AG20443 (cell line): ENCODE measurements at places on chromosomes 7 and 10.

- no peak for DNase-seq
Observed at GRCh38 chr10:299969-300368, 164.7 kb downstream of the ZMYND11 start.

- no peak for DNase-seq
Observed at GRCh38 chr10:67036808-67037207, 111.0 kb downstream of the LRRTM3 start.

- peak; percentile 96 for DNase-seq
Observed at GRCh38 chr7:151754142-151754590, 122.7 kb downstream of the PRKAG2 start.

- DNase-seq = no peak
Observed at GRCh38 chr7:132429181-132429580, 147.1 kb downstream of the PLXNA4 start.

GRCh38 chr10:131824371-131825149 lies 76.2 kb upstream of the PPP2R2D start:
- DNase-seq = no peak

GRCh38 chr10:130018730-130019185 lies 54.7 kb upstream of the EBF3 start:
- no peak for DNase-seq

DNA sequence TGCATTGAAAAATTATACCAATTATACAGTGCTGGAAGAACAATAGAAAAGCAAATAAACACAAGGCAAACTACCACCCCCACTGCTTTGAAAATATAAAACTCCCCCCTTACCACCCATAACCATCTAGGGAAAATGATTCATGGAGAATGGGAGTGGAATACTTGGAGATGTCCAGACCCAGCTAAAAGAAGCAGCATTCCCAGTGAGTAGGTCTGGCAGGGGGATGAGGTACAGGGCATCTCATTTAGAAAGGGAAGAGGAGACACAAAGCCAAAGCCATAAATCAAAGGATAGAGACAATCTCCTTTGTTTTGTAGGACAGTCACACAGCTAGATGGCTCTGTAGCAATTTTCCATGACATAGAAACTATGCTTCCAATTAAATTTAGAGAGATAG lies 36.0 kb upstream of the DGKI start:
- peak; percentile 18 for DNase-seq

- DNase-seq = no peak
Observed at GRCh38 chr10:21144047-21144446, 246.9 kb upstream of the NEBL start.

DNA sequence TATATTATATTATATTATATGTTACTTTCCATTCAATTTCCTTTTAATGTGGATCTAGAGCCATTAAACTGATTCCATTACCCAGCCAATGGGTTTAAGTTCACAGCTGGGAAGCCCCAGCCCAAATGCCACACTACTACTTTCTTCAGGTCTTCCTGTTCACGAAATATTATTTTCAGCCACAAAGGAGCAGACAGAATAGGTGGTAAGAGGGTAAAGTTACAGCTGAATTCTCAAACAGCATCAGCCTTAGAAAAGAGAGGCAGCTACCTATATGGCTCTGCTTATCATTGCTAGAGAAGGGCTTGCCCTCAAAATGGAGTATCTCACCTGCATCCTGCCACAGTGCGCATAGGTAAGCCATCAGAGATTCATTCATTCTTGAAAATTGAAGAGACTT lies 128.3 kb downstream of the ITGA8 start:
- DNase-seq = no peak

DNA sequence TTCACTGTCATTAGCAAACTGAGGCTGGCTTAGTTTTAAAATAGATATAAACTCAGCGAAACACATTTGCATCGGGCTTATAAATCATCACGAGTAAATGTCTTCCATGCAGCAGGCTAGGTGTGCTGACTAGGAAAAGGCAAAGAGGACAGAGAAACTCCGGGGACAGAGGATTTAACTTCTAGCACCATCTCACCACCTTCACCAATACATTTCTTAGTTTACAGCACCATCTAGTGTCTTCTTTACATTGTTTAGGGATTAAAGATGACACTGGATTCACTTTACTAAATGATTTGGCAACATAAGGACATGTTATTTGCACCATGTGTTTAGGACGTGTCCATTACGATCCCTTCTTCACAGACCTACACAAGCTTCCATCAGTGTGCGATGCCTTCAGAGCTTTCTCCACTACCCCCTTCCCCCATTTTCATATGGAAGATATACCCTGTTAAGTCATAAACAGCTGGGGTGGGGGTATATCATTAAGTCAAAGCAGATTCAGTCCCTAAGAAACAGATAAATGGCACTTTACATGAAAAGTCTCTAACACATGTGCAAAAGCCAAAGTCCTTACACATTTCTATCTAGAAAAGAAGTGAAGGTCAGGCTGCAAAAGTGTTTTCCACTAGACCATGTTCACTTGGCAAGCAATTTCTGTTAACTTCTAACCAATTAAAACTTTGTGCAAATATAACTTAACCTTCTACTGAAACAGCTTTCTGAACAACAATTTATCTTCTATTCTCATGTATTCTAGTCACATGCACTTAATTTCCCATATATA lies 103.3 kb downstream of the GRB10 start:
- peak; percentile 47 for DNase-seq

- no peak for DNase-seq
Observed at GRCh38 chr7:30735631-30736030, 16.3 kb upstream of the INMT start.

GRCh38 chr7:38025815-38026214 lies 105.4 kb downstream of the EPDR1 start:
- DNase-seq = no peak

DNA sequence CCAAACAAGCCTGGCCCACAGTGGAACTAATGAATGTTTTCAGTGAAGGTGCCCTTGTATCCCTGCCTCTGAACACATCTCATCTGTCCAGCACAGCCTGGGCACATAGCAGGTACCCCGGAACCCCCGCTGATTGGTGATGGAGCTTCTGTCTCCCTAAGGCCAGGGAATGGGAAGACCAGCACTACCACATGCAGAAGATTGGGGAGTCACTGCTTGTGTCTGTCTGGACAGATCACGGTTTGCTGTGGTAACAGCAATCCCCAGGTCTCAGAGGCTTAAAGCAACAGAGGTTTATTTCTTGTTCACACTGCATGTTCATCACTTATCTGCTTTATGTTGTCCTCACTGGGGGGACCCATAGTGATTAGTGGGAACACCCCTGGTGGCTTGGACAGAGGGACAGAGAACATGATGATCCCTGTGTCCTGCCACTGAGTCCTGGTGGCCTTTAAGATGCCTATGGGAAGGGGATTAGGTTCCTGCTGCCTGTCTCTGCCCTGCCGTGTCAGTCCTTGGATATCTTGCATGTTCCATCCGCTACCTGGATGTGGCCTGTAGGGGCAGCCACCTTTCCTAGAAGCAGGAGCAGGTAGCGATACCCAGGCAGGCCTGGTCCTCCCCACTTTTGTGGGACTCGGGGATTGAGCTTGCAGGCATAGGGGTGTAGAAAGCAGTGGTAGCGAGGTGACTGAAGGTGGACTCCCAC lies 3.6 kb downstream of the TSPAN14 start:
- DNase-seq = no peak

DNA sequence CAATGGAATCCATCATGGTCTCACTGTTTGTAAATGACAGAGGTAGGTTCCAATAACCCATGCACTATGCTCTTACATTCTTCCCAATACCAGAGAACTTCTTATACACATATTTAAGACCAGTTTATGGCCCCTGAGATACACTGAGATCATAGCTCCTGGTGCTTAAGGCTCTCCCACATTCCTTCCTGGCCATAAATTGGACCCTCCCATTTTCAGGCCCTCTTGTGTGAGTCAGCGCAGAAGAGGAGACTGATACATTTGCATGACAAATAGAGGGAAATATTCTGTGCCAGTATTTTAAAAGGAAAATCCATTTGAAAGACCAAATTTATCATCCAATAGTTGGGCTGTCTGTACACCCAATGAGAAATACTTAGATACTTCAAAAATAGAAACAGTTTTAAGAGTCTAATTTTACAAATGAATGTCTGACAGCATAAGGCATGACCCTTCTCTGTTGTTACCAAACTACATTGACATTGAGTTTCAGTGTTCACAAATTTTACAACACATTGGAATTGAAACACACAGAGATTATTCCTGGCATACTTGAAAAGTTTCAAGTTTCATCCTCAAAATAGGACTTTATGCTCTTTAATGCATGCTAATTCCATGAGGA lies 35.3 kb downstream of the SLC16A9 start:
- peak; percentile 43 for DNase-seq

GRCh38 chr7:136057509-136057908 lies 80.3 kb upstream of the MTPN start:
- DNase-seq = no peak

- no peak for DNase-seq
Observed at GRCh38 chr10:124249812-124250432, 156.5 kb upstream of the CHST15 start.

DNA sequence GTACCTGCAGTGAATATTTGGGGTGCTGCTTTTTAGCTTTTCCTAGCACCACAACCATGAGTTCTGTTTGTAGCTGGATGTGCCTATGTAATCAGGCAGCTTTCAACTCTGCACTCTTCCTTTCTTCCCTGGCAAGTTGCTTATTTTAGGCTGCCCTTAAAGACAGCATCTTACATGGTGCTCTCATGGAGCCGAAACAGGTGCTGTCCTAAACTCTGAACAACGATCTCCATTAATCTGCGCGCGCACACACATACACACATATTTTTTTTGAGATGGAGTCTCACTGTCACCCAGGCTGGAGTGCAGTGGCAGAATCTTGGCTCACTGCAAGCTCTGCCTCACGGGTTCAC lies 9.1 kb downstream of the RPS24 start:
- DNase-seq = no peak

GRCh38 chr7:45358287-45358686 lies 200.7 kb downstream of the RAMP3 start:
- DNase-seq = no peak

DNA sequence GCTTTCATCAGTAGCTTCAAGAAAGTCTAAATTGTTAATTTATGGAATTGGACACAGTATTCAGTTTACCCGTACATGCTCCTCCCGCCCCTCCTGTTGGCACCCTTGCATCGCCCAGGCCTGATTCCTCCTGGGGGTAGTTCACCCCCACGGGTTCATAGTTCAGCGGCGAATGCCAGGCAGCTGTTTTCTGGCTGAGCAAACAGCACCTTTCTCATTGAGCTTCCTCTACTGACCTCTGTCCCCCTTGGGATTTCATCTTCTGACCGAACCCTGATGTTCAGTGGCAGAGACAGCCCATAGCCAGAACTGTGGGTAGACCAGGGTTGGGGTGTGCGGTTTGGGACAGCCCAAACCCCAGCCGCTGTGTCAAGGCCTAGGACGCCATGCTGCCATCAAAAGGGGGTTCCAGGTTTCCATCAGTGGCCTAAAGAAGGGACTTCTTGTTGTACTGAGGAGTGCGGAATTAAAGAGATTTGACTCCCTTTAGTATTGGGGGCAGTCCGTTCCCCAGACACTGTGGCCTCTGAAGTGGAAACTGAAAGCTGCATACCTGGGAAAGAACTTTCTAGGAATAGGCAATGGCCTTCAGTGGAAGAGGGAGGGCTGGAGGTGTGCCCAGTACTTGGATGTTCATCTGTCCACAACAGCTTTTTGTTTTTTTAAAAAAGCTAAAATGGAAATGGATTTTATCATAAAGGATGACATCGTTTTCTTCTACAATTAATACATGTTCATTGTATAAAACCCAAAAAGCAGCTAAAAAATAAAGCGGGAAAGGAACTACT lies 19.0 kb downstream of the MDH2 start:
- DNase-seq = peak; percentile 2

GRCh38 chr10:92832998-92833650 lies 15.2 kb upstream of the EXOC6 start:
- DNase-seq = no peak

GRCh38 chr10:74174521-74174920 lies 23.5 kb downstream of the ADK start:
- DNase-seq = no peak

DNA sequence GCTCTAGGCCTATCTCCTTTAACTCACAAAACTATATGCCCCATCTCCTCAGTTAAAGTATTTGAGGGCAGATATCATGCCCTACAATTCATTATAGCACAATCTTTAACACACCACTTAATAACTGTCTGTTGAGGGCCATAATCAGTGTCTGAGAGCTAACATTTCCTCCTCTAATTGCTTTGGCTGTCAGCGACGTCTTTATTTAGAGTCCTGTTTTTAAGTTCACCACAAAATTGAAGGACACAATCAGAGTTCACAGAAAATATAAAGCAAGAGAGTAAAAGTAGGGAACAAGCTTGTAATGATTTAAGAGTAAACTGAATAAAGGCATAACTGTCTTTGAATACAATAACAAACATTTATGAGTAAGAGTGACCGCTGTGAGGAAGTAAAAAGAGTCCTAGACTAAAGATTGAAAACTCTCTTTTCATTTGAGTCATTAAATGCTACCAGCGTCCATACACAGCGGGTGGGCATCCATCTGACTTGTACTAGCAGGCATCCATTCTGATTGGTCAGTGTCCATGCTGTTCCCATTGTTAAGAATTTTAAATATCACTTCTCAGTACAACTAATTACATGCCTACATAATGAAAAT lies 38.4 kb upstream of the ABCB4 start:
- DNase-seq = no peak

DNA sequence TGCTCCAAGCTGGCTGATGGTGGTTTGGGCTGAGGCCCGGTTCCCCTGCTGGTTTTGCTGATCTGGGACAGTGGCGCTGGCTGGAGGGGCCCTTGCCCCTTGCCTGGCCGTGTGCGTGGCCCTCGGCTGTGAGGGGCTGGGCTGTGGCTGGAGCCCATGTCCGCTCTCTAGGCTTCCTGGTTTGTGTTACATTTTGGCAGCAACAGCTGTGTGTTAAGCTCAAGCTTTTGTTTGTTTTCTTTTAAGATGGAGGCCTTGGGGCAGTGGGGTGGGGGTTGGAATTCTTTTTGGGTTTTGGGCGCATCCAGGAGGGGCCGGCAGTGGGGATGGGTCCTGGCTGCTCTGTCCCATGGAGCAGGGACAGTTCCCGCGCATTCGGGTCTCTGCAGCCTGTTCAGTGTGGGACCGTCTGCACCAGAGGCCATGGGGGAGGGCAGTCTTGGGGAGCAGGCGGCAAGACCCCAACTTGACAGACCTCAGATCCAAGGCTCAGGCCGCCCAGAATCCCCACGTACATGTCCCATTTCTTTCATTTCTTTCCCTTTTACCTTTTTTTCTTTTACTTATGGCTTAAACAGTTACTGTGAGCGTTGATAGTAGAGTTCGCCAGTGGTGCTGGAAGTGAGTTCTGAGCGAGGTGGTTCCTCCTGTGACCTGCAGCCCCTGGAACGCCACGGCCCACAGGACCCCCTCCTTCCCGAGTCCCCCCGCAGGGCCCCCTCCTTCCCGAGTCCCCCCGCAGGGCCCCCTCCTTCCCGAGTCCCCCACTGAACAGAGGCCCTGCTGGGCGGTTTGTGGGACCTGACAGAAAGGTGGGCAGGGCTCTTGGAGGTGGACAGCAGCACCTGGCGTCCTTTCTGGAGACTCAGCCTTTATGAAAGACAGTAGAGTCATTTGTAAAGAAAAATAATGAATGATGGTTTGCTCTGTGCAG lies 75.3 kb downstream of the INPP5A start:
- DNase-seq = no peak
